ENCODE measurements at places on chromosomes 2 and 18. TPM values are rescaled to one million over a fixed set of nuclear protein-coding genes. Genes with fewer than 3 reads are reported as not detected.

The CAPN14 gene
- total RNA-seq: 0.21 TPM

The MOCOS gene
- 0.68 TPM for total RNA-seq

DNA sequence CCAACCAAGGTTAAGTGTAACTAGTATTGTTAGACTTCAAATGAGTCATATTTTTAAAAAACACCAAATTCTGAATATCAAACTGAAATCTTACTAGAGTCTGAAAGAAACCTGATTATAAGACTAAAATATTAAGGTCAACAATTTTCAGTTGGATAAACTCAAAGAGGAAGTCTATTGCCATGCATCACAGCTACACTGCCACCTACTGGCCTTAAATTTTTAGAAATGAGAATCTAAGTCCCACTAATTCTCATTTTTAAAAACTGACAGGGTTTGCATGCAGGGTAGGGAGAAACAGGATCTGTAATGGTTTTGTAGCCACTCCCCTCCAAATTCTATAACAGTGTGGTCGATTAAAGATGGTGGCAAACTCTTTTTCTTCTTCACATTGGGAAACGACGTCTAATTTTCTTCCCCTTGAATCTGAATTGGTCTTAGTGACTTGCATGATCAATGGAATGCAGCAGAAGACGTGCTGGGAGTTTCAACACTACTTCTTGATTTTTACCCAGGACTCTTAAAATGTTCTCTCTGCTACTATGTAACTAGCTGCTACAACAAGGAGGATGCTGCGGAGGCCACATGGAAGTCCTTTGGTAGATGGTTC, 176.1 kb upstream of the SESTD1 start:
- H3K27ac ChIP-seq: no peak overlapping the region
- no peak overlapping the region for H3K4me3 ChIP-seq
- H3K4me1 ChIP-seq: peaks cover 3% of the 10 kb centered on the region
- no peaks in the 10 kb centered on the region for H3K36me3 ChIP-seq
- no peaks in the 10 kb centered on the region for H3K27me3 ChIP-seq

GRCh38 chr2:18861951-18862350, 272.6 kb upstream of the NT5C1B start:
- no peak overlapping the region for H3K27ac ChIP-seq

DNA sequence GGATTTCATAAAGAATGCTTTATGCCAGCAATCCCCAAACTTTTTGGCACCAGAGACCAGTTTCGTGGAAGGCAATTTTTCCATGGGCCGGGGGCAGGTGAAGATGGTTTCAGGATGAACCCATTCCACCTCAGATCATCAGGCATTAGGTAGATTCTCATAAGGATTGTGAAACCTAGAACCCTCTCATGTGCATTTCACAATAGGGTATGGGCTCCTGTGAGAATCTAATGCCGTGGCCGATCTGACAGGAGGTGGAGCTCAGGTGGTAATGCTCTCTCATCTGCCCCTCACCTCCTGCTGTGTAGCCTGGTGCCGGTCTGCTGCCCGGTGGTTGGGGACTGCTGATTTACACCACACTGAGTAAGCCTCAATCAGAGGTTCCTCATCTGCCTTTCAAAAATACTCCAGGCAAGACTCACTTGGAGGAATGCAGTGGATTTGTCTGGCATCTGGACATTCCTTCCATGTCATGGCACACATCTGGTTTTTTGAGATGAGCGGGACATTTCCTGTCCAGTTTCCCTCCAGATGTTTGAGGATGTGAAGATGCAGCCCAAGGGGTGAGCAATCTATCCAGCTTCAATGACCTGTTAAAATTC, 185.8 kb downstream of the VAPA start:
- no peak overlapping the region for H3K4me3 ChIP-seq
- no peaks in the 10 kb centered on the region for H3K27me3 ChIP-seq
- H3K4me1 ChIP-seq: peaks cover 5% of the 10 kb centered on the region
- no peaks in the 10 kb centered on the region for H3K36me3 ChIP-seq
- no peak for DNase-seq

Data from lung (tissue), 17 donors.